ENCODE measurements at places on chromosomes 5 and 9.

GRCh38 chr5:75509956-75510355, 1.5 kb downstream of the CERT1 start:
- peak; percentile 60 for DNase-seq

DNA sequence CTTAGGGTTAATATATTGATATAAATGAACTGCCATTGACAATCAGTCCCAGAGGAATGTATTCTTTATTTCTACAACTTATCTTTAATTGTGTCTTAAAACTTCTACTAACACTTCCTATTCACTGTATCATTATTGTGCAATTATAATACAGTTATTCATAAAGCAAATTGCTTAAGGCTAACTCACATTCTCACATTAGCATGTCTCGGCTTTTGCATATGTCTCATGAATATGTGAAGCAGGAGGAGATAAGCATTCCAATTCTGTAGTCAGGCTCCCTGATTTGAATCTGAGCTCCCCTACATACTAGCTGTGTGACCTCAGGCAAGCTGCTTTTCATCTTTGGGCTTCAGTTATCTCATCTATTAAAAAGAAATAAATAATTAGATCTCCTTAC, 45.4 kb downstream of the PLGRKT start:
- no peak for DNase-seq

DNA sequence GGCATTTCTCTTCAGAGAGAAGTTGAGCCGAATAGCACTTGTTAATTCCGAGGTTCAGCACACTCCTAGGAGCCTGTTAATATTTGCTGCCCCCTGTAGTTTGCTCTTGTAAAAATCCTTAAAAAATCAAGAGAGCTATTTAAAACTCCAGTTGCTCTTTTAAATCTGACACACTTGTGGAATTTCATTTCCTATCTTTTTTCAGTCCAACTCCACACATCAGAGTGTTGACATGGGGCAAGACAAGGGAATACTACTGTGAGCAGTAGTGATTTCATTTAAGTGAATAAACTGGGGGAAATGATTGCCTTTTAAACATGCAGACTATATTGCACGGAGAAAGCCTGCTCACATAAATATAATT, 1096.3 kb upstream of the DMAC1 start:
- DNase-seq, result peak; percentile 47

- DNase-seq, result no peak
Measured at GRCh38 chr5:647727-648126, 35.6 kb downstream of the CEP72 start.

GRCh38 chr5:27388755-27389154, 350.4 kb upstream of the CDH9 start:
- DNase-seq, result no peak

- DNase-seq, result no peak
Measured at GRCh38 chr9:71368157-71368556, 246.7 kb upstream of the TRPM3 start.

GRCh38 chr5:112116371-112116770, 302.7 kb downstream of the EPB41L4A start:
- no peak for DNase-seq

DNA sequence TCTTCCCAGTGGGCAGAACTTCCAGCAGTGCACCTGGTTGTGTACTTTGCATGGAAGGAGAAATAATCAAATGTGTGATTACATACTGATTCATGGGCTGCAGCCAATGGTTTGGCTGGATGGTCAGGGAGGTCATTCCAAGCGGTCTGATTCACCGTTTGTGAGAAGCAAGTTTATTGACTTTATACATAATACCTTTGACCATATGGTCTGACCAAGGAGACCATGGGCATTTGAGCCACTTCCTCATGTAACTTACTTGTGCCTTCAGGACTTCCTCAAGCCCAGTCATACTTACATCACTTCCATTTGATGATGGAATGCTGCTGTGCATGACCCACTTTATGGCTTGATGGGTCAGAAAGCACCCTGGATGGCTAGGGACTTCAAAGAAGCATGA, 41.1 kb downstream of the DAP start:
- DNase-seq, result peak; percentile 82

- DNase-seq, result no peak
Measured at GRCh38 chr5:180608572-180609310, 17.4 kb upstream of the SCGB3A1 start.

DNA sequence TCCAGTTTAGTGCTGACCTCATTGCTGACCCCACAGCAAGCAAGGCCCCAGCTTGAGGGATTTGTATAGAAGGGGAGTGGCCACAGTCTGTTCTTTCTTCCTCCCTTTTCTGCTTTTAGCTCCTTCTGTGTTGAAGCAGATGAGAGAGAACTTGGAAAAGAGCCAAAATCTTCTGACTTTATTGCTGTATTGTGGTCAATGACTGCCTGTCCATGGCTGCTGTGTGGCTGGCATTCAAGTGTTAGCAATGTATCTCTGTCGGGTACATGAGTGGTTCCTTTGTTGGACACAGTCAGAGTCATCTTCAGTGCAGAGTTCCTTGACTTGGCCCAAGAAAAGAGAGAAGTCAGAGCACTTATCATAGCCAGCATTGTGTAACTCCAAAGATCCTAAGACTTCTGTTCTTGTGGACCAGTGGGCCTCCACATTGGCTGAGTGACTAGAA, 154.1 kb downstream of the LRRC70 start:
- no peak for DNase-seq

- no peak for DNase-seq
Measured at GRCh38 chr5:158753354-158753753, 346.4 kb downstream of the EBF1 start.

DNA sequence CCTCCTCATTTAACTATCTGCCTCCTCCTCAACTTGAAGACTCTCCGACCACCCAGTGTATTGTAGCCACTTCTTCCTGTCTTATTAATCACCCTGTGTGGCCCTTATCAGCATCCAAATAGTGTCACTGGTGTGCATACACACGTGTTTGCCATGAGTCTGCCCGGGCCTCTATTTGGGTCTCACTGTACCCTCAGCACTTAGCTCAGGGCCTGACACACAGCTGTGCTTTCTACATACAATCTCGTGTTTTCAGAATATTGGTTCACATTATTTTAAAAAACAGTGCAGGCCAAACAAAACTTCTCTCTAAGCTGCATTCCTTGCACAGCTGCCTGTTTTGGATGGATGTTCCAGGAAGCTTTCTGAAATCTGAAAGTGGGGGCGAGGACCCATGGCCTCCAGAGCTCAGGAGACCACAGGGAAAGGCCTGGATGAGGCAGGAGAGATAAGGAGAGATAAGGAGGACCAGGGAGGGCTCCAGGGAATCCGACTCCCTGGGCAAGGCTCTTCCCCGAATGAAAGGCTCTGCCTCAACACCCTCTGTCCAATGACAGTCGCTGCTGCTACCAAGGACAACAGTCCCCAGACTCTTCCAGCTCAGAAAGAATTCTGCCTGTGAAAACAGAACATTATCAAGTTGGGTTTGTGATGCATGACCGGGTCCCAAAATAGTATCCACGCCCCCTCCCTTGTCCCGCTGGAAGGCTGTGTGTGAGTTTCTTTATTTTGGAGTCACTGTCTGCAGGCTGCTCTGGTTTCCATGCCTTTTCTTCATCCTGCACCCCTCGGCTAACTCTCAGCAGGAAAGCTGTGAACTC, 255.6 kb downstream of the NSG2 start:
- DNase-seq, result no peak

- DNase-seq, result no peak
Measured at GRCh38 chr9:134089972-134090371, 22.1 kb upstream of the BRD3 start.

DNA sequence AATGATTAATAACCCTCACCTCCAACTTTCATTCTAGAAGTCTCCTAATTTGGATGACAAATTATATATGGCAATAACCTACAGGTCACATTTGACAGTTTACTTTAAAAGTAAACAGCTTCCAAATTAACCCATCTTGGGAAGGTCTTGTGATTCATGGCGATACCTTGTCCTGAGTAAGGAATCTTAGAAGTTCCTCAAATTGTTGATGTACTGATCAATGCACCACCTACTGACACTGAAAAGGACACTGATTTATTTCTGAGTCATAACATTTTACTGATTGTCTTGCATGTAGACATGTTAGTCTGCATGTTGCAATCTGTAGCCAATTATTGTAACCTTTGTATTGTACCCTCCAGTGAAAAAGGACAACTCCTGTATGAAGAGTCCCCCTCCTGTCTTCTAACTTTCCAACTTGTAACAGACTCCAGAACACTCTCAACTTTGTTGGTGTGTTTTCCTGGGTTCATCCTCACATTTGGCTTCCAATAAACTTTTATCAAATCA, 16.0 kb upstream of the SLC22A5 start:
- DNase-seq, result no peak

GRCh38 chr5:138623053-138623452, 47.9 kb upstream of the HSPA9 start:
- no peak for DNase-seq

- no peak for DNase-seq
Measured at GRCh38 chr5:62587737-62588136, 9.1 kb downstream of the LRRC70 start.

- DNase-seq, result no peak
Measured at GRCh38 chr9:9920425-9921060, 692.3 kb downstream of the PTPRD start.

GRCh38 chr9:5445886-5446285, 4.5 kb upstream of the CD274 start:
- DNase-seq, result no peak

DNA sequence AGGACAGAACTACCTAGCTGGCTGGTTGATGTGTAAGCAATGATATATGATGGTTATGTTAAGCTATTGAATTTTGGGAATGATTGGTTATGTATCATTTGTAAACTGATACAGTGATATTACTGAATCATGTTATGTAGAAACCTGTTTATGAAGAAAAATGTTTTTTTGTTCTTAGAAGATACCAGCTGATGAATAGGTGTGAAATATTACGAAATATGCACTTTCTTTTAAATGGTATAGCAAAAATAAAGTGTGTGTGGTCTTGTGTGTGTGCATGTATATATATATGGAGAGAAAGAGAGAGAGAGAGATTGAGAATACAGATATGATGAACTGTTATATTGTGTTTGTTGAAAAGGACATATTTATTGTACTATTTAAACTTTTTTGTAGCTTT, 164.1 kb downstream of the WDR70 start:
- no peak for DNase-seq

GRCh38 chr5:113378081-113378480, 56.7 kb downstream of the TSSK1B start:
- DNase-seq, result peak; percentile 21

GRCh38 chr9:91197232-91198181, 164.2 kb downstream of the AUH start:
- peak; percentile 70 for DNase-seq

DNA sequence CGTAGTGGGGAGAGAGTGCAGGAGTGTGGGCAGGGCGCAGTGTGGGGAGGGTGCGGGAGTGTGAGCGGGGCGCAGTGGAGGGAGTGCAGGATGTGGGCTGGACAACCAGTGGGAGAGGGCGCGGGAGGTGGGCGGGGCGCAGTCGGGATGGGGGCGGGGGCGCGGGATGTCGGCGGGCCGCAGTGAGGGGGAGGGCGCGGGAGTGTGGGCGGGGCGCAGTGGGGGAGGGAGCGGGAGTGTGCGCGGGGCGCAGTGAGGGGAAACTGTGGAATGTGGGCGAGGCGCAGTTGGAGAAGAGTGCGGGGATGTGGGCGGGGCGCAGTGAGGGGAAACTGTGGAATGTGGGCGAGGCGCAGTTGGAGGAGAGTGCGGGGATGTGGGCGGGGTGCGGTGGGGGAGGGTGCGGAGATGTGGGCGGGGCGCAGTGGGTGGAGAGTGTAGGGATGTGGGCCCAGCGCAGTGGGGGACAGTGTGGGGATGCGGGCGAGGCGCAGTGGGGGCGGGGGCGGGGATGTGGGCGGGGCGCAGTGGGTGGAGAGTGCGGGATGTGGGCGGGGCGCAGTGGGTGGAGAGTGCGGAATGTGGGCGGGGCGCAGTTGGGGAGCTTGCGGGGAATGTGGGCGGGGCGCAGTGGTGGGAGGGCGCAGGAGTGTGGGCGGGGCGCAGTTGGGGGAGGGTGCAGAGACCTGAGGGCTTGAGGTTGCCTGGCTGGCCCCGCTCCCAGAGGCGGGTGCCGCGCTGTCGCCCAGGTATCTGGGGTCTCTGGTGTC, at the start of gene NXNL2:
Gene NXNL2 (plus strand): TSS at position 723 of the 770 bp plus-strand sequence. CDS start 257 bp downstream, outside the sequence.
- DNase-seq, result peak; percentile 61

- peak; percentile 10 for DNase-seq
Measured at GRCh38 chr5:139481122-139481533, 1.4 kb downstream of the STING1 start.

DNA sequence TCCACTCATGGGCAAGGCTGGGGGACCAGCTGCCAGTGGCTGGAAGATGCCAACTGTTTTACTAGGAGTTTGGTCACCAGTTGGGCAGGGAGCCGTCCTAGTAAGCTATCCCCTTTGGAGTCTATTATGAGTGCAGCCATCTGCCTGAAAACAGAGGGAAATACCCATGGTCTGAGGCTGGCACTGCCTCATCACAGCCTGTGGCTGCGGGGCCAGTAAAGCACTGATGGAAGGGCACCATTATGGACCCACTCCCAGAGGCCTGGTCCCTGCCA, 187.2 kb upstream of the PANK3 start:
- DNase-seq, result no peak

GRCh38 chr9:86713970-86714369, 233.3 kb downstream of the GAS1 start:
- DNase-seq, result no peak

DNA sequence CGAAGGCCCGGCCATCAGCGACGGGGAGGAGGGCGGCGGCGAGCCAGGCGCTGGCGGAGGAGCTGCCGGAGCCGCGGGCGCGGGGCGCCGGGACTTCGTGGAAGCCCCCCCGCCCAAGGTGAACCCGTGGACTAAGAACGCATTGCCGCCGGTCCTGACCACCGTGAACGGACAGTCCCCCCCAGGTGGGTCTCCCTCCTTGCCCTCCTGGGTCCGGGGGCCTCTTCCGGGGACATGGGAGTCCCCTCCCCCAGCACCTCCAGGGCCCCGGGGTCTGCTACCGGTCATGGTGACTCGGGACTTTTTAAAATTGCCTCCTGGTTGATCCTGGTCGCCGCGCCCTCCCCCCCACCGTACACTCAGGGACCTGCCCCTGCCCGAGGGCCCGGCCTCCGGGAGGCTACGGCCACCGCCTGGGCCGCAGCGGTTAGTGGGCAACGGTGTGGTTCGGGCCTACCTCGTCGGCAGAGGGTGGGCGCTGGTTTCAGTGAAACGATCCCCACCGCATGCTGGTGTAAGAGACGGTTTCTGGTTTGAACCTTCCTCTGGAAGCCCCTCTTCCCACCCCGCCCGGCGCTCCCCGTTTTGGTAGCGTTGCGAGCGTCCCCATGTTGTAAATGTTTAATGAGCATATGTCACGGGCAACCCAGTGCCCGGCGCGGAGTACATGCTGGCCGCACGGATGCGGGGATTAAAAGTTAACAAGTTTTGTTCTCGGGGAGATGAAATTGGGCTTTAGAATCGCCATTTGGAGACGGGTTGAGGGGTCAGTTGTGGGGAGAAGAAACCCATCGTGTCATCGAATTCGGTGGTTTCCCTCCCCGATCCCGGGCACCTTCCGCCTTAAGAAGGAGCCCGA, 1.1 kb downstream of the LARP1 start:
- peak; percentile 46 for DNase-seq

GRCh38 chr5:179288101-179288808, 57.0 kb downstream of the ADAMTS2 start:
- DNase-seq, result no peak

DNA sequence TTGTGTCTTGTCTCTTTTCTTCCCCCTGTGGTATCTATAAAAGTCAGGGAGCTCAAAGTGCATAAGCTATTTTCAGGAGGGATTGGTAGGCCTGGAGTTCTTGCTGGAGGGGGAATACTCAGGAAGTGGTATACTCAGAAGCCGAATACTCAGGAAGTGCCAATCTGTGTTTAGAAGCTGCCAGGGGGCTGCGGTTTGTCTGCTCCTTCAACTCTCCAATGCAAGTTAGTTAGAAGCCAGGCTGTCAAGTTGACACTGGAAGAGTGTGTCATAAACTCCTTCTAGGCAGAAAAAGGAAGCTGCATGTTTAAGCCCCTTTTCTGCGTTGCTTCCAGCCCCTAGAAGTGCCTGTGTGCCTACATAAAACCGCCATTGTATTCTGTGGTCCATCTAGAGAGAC, 366.5 kb downstream of the TAF11L14 start:
- no peak for DNase-seq
